ENCODE measurements at places on chromosomes 2 and 18.

- no peak for DNase-seq
These were observed 168.3 kb downstream of the SMAD7 start for GRCh38 chr18:48782381-48782861.

- no peak for DNase-seq
These were observed 249.5 kb upstream of the FN1 start for GRCh38 chr2:215685238-215685990.

DNA sequence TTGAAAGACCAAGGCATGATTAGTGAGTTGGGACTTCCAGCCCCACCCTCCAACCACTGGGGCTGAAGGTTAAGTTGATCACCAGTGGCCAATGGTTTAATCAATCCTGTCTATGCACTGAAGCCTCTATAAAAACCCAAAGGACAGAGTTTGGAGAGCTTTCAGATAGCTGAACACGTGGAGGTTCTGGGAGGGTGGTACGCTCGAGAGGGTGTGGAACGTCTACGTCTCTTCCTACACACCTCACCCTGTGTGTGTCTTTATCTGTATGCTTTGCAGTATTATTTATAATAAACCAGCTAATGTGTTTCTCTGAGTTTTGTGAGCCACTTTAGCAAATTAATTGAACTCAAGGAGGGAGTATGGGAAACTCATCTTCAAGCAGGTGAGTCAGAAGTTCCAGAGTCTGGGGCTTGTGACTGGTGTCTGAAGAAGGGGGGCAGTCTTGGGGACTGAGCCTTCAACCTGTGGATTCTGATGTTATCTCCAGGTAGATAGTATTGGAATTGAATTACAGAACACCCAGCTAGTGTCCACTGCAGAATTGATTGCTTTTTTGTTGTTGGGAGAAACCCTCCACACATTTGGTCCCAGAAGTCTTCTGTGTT, 20.3 kb downstream of the ACTR3 start:
- DNase-seq = no peak

DNA sequence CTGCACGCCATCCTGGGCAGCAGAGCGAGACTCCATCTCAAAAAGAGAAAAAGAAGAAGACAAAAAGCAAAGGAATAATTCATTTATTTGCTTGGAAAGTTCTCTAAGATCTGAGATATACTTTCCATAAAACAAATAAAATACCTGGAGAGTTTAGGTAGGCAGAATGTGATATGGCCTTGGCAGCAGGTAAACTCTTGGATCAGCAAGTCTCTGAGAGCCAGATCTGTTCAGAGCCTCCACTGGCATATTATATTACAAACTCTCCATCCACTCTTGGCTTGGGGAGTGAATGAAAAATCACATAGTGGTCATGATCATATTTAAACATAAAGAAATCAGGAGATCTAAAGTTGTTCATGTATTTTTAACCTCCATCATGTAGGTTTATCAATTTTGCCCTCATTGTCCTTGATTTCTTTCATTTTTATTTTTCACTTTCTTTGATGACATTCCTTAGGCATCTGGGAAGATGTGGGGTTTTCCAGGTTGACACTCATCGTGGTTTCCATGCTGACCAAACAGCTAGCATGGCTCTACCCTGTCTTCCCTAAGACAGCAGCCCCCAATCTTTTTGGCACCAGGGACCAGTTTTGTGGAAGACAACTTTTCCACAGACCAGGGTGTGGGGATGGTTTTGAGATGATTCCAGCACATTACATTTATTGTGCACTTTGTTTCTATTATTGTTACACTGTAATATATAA, 10.2 kb downstream of the LRRFIP1 start:
- DNase-seq = no peak

DNA sequence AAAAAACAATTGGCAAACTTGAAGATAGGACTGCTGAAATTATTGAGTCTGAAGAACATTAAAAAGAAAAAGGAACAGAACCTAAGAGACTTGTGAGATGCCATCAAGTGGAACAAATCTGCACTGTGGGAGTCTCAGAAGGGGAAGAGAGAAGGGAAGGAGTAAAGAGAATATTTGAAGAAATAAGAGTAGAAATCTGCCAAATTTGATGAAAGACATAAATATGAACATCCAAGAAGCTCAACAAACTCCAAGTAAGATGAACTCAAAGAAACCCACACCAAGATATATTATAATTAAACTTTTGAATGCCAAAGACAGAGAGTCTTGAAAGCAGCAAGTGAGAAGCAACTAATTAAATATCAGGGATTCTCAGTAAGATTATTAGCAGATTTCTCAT, 102.7 kb downstream of the ZNF519 start:
- no peak for DNase-seq

DNA sequence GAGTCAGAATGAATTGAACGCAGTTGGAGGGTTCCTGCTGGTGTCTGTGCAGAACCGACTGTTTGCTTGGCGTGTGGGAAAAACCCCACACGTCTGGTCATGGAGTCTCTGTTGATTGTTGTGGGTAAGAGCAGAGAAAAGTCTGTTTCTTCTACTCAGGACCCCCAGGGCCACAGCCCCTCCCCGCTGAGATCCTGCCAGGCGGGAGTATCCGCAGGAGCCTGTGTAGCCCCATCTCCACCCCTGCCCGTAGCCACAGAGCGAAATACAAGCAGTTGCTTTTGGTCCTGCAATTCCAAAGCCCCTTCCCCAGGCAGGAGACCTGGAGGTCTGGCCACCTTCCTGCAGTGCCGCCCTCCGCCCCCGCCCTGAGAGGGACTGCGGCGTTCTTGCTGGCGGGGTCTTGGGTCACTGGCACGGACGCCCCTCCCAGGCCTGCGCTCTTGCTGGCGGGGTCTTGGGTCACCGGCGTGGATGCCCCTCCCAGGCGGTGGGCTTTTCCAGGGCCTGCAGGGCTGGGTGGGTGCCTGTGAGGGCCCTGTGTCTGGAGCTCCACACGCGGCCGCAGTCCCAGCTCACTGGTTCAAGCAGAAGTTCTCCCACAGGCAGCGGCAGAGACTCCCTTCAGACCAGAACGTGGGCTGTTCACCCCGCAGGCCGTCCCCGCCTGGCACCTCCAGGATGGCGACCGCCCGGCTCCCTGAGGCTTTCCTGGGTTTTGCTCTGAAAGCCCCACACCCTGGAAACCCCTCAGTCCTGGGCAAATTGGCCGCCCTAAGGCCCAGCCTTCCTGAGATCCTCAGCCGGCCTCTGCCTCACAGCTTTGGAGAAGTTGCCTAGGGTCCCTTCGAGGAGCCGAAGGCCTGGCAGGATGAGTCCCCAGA, 76.0 kb upstream of the CTDP1 start:
- DNase-seq = no peak

GRCh38 chr2:58734365-58734764, 493.2 kb upstream of the FANCL start:
- no peak for DNase-seq

- no peak for DNase-seq
These were observed 400 bp downstream of the CCDC88A start for GRCh38 chr2:55419233-55419678.

DNA sequence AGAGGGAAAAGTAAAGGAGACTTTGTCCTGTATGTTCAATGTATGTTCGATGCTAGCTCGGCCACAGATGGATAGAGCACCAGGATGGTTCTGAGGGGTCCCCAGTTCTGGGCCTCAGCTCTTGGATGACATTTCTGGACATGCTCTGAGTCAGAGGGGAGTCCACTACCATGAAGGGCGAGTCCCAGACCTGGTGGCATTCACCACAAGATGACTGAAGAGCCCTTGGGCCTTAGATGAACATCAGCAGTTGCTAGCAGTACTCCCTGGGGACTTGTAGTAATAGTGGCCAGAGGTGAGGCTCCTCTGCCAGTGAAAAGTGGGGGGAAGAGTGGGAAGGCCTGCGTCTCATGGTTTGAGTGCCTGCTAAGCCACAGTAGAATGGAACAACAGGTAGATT, 109.5 kb downstream of the GRB14 start:
- DNase-seq = no peak

- DNase-seq = no peak
These were observed 87.2 kb upstream of the ALPP start for GRCh38 chr2:232291343-232291742.

DNA sequence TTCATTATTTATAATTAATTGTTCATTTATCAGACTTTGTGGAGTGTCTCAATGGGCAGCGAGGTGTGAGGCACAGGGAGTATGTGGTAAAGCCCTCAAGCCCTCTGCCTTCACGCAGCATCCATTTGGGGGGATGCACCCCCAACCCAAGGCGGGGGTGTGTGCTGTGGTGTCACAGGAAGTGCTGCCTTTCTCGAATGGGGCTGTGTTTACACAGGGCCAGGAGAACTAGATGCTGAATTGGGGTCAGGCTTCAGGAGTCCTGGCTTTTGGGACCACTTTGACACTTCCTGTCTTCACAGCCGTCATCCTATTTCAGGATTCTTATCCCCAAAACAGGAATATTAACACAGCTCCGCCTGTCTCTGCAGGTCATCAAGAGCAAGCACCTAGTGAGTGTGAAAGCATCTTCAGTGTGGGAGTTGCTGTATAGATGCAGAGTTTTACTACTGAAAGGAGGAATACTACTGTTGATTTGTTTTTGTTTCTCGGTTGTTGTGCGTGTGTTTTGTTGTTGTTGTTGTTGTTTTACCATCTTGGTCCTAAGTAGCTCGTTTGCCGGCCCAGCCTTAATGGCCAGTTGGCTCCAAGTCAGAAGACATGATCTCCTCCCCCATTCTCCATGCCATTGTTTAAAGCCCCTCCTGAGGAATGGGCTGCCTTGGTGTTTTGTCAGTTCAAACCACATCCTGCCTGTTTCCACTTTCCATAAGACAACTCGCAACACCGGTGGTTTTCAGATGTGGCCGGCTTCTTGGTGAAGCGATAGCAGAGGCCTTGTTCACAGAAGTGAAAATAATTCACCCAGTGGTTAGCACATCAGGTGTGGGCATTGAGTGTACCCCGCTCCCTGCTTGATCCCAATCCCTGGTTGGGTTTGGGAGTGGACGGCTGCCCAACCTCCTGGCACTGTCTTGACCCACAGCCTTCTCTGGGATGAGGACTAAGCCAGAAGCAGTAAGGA, 221.3 kb downstream of the BCL2 start:
- no peak for DNase-seq

DNA sequence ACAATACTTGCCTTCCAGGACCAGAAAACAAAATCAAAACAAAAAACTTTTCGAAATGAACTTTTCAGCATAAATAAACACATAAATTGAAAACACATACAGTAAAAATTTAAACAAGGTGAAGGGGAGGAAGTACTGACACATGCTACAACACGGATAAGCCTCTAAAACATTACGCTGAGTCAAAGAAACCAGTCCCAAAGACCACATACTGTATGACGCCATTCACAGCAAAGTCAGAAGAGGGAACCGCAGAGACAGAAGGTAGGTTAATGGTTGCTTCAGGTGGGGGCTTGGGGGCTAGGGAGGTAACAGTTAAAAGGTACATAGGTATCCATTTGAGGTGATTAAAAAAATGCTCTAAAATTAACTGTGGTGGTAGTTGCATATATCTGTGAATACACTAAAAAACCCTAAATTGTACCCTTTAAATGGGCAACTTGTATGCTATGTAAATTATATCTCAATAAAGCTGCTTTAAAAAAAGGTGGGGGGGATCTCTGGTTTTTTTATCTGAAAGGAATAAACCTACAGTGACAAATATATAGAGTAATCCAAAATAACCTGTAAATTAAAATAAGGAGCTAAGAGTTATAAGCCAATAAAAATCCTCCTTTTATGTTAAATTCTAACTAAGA, 7.1 kb downstream of the COX7A2L start:
- no peak for DNase-seq

DNA sequence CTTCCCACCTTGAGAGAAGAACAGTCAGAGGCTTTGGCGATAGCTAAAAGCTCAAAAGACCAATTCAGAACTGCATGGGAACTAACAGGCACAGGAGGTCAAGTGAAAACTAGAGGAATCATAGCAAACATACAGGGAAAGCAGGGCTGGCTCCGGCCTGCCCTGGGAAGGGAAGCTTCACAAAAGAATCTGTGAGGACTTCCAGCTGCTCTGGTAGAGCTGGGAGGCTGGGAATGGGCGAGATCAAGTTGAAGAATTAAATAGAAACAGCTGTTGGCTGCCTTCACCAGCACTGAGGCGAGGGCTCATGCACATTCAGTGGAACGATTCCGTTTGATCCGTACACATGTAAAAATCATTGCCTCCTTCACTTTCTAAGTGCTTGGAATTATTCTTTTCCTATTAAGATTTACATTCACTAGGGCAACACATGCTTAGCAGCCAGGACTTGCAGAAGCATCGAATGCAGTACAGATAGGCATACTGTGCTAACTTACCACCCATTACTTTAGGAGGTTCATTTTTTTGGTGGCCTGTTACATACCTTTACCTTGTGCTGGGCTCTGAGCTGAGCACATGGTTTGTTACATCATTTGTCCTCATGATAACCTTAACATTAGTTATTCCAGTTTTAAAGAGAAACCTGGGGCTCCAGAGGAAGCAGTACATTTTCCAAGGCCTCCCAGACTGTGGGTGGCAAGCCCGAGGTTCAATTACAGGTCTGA, 125.4 kb upstream of the RNF152 start:
- no peak for DNase-seq

DNA sequence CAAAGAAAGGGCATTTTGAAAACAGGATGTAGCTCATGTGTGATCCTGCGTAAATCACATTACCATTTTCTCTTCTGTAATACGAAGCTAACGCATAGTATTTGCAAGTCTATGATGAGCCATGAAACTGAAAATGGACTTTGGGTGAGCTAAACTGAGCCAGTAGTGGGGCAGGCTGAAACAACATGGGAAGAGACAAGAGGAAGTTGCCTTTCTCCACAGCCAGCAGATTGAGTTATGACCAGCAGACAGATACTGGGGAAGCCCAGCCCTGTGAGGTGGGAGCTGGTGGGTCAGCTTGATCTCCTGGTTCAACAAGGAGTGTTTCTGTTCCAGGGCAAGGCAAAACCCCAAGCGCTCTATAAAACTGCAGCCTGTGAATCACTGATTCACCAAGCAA, 11.8 kb downstream of the CYRIA start:
- no peak for DNase-seq

- DNase-seq = no peak
These were observed 173.0 kb downstream of the SMAD7 start for GRCh38 chr18:48777744-48778116.

GRCh38 chr2:172106108-172106961, 3.6 kb upstream of the DLX2 start:
- no peak for DNase-seq

- no peak for DNase-seq
These were observed 297.6 kb downstream of the PARD3B start for GRCh38 chr2:204842661-204843485.

GRCh38 chr18:54117853-54118773, 106.4 kb downstream of the MBD2 start:
- no peak for DNase-seq

DNA sequence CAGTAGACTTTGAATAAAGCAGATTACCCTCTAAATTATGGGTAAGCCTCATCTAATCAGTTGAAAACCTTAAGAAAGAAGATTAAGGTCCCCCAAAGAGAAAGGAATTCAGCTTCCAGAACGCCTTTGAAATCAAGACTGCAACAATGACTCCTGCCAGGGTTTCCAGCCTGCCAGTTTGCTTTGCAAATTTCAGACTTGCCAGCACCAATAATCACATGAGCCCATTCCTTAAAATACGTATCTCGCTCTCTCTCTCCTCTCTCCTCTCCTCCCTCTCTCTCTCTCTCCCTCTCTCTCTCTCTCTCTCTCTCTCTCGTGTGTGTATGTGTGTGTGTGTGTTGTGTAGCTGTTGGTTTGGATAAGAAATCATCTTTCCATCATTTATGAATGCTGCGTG, 184.2 kb downstream of the PDE1A start:
- no peak for DNase-seq

All from cortex of kidney (tissue), 1 donor.